Mesothelial cell of epicardium (in vitro differentiated cells): ENCODE measurements at places on chromosomes 4 and X. TPM values are rescaled to one million over a fixed set of nuclear protein-coding genes. Genes with fewer than 3 reads are reported as not detected.

HPF1 gene
- total RNA-seq, result 27.0 to 31.2 TPM (median 28.4 TPM) in 3 replicates

GUF1 gene
- total RNA-seq, result 26.3 to 27.6 TPM (median 26.5 TPM) in 3 replicates

LANCL3 gene
- total RNA-seq, result 0.13 to 0.18 TPM (median 0.14 TPM) in 3 replicates

ARMCX6 gene
- 83.1 to 90.4 TPM (median 85.3 TPM) in 3 replicates for total RNA-seq

ETDA gene
- total RNA-seq, result not detected in 3 replicates

CORIN gene
- total RNA-seq, result 1.1 to 1.5 TPM (median 1.3 TPM) in 3 replicates

SPATA4 gene
- total RNA-seq, result 0.20 to 0.74 TPM (median 0.40 TPM) in 3 replicates

DNA sequence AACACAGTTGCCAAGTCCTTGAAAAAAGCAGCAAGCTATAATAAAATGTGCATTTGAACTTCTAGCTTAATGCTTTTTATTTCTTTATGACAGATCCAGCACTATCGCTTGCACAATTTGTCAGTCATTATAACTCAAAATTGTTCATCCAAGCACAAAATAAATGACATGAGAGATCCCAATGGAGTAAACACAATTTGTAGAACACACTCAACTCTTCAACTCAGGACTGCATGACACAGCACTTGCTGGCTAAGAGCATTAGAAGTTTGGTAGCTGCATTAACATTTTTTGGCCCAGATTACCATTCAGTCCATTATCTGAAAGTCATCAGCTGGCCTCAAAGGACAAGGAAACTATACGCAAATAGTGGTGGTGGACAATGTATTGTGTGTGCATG lies 530.1 kb downstream of the INPP4B start:
- DNase-seq, result no peak

DNA sequence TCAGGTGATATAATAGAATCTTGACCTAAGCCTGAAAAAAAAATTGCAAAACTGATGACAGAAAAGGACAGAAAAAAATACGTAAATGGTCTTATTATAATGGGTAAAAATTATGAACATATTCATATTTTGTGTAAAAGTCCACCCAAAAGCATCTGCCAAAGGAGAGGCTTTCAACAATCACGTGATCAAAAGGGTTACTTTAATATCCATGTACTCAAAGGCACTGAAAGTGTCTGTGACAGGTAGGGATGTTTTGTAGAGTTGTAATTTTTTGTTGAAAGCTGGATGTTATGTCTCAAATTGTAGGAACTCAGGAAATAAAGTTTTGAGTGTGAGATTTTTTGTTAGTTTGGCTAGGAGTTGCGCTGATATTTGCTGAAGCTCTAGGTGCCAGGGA lies 144.8 kb upstream of the GALNTL6 start:
- DNase-seq, result no peak

- no peak for DNase-seq
Measured at GRCh38 chr4:118775405-118775804, 60.5 kb downstream of the SEC24D start.

- no peak for DNase-seq
Measured at GRCh38 chr4:72119946-72120345, 88.1 kb downstream of the NPFFR2 start.

GRCh38 chr4:100466501-100466900 lies 51.3 kb downstream of the EMCN start:
- no peak for DNase-seq
